ENCODE measurements at places on chromosomes 6 and 20.

- no peak for DNase-seq
These were observed 571.2 kb downstream of the QKI start for GRCh38 chr6:163985710-163986109.

- no peak for DNase-seq
These were observed 82.4 kb downstream of the MAP3K4 start for GRCh38 chr6:161073930-161074329.

- no peak for DNase-seq
These were observed 48.3 kb downstream of the OR2B6 start for GRCh38 chr6:28005152-28005890.

GRCh38 chr6:3282476-3283236 is 23.9 kb downstream of the PSMG4 start:
- DNase-seq, result no peak

DNA sequence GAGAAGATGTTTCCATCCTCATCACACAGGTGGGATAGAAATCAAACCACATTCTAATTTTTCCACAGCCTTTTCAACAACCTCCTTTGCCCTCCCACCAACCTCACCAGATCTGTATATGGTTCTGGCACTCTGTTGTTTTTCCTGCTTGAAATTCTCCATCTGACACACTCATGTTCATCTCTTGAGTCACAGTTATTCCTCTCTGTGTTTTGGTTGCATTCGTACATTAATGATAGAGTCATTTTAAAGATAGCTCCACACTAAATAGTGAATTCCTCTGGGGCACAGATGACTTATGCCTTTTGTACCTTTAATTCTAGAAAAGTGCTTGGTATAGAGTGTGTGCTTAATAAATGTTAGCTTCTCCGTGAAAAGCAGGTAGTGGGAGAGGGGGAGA is 1.4 kb upstream of the GCLC start:
- no peak for DNase-seq

DNA sequence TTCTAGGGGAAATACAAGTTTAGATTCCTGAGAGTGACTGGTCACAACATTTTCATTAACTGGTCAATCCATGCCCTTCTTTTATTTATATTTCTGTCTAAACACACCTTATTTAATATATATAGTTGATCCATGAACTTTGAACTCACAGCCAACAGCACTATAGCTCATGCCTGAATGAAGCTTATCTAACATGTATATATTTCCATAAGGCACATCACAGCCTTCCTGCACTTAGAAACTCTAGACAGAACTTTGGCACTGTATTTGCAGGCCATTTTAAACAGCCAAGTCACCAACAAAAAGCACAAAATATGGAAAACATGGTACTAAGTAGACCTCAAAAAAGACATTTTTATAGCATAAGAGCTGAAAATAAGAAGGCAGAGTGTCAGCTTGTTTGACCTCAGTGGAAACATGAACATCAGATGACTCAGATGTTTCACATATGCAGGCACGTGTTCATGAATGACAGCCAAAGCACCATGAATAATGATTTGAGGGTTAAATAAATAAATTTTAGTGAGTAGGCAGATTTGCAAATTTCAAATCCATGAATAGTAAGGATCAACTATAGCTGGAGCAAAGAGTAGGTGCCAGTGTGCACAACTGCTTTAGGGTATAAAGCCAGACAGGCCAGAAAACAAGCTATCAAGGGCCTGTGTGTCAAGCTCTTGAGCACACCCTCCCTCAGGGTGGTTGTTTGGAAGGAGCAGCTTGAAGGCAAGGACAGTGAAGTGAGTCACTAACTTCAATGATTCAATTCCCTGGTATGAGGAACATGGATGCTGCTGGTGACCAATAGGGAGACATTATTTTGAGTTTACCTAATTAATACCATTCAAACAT is 88.9 kb upstream of the NT5E start:
- DNase-seq, result no peak

- no peak for DNase-seq
These were observed 7.1 kb upstream of the AFDN start for GRCh38 chr6:167819576-167819975.

DNA sequence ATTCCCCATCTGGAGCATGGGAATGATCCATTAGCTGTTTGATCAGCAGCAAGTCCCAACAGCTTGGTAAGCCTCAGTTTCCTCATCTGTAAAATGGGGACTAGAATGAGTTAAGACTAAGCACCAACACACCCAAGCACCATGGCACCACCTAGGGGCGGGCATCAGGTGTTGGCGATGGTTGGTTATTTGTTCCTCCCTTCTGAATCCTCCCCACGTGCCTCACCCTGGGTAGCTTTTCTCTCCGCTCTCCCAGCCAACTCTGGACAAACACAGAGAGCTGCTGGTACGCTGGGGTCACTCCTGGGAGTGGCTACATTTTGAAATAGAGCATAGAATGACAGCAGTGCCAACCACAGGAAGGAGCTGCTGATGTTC is 13.3 kb upstream of the ITPR3 start:
- no peak for DNase-seq

DNA sequence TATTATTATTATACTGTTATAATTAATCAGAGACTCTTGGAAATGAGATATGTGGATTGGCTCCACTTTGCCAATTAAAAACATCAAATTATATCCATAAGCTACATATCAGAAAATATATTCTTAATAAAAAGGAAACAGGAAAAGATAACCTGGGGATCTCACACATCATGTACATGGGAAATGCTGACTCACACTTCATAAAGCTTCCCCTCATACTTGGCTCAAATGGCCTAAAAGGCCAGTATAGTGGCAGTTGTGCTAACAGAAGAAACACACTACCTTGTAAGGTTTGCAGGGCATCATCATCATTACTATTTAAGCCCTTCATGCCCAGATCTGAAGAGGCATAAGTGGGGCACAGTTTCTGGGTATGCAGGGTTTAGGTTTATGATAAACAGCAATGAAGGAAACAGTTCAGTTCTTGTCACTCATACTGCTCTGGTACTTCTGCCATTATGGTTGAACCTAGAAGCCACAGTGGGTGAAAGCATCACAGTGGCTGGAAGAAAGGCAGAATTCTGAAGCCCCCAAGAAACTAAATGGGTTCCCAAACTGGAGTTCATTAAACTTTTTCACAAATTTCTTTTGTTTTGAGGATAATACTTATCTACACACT is 60.6 kb downstream of the BTBD9 start:
- no peak for DNase-seq

DNA sequence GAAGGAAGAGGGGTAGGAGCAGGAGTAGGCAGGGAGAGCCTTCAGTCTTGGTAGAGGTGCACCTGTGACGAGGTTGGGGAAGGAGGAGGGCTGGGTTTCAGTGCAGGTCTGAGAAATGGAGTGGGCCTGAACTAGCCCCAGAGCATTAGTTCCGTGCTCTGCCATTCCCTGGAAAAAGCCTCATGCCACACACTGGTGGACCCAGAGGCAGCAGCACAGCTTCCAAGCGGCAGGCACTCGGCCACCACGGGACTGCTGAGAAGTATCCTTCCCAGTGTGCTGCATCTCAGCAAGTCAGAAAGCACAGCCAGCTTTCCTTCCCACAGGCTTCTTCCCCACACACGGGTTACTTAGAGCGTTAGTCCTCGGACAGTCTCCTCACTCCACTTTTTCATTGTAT is 77.3 kb upstream of the KIF25 start:
- no peak for DNase-seq

DNA sequence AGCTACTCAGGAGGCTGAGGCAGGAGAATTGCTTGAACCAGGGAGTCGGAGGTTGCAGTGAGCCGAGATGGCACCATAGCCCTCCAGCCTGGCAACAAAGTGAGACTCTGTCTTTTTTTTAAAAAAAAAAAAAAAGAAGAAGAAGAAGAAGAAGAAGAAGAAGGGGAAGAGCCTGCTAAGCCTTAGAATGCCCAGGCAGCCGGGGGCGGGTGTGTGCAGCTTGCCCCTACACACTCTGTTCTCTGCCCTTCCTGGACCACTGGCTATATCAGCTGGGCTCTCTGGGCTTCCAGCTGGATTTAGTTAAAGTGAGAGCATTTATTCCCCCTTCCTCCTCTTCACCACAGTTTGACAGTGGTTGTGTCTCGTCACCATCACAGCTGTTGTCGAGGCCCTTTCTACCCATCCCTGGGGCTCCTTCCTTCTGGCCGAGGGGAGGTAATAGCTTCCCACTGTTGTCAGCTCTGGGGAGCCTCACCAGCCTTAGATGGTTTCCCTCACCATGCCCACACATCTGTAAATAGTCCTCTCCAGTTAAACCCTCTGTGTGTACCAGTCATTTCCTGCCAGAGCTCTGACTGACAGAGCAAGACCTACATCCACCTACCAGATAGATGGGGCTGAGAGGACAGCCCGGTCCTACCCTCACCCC is 77.6 kb downstream of the TRERF1 start:
- DNase-seq, result no peak

- peak; percentile 46 for DNase-seq
These were observed 83.5 kb downstream of the SCML4 start for GRCh38 chr6:107740496-107741190.

DNA sequence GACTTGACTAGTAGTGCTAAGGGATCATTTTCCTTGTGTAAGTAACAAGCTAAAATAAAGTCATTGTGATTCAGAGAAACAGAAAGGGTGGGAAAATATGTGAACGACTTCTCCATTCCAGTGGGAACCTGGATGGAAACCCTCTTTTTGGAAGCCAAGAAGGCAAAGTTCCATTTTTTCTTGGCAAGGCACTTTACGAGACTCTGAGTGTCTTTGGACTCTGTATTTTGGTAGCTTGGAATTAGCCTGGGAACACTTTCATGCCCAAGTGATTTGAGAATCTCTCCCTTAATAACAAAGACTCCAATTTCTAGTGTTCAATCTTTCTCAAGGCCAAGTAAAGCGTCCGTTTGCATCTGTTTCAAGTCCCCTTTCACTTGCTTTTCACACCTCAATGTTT is 100.5 kb upstream of the SASH1 start:
- no peak for DNase-seq

DNA sequence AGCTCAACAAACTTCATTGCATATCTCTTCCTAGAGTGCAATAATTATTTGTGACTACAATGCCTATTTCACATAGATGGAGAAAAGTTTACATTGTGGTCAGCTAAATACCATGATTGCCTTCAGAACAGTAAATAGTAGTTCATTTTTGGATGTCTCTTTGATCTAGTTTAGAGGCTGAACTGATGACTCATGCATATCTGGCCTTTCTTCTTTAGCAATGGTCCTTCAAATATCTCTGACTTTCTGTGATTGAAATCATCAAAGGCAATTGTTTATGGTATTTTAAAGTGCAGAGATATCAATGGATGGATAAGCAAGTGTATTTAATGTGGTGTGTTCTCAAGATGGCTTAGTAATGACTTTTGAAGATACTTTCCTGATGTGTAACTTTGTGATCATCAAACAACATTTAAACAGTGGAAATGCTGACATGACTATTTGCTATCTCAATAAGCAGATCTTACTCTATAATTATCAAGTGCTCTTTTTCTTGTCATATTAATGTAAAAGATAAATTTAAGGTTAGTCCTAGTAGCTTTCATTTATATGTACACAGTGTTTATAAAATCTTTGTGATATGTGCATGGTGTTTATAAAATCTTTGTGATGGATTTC is 523.7 kb upstream of the SLC35B3 start:
- no peak for DNase-seq

- peak; percentile 65 for DNase-seq
These were observed 33.6 kb upstream of the BTN3A2 start for GRCh38 chr6:26331218-26332073.

- no peak for DNase-seq
These were observed 42.3 kb upstream of the GRIK2 start for GRCh38 chr6:101351173-101351572.

DNA sequence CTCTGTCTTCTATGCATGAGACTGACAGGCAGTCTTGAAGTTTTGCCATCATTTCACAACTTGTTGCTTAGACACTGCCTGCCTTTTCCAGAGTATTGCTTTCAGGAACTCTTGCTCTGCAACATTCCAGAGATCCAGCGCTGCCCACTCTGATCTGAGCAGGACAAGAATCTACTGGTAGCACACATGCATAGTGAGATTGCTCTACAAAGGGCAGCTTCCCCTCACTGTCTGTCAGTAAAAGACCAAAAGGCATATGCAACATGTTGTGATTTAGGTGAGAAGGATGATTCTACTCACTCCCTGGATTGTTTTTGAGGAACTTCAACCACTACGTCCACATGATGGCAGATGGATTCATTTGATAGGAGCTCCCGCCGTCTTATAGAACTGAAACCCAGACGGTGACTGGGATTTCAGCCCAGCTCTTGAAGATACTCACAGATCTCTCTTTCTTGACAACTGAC is 259.1 kb downstream of the ARID1B start:
- DNase-seq, result no peak

DNA sequence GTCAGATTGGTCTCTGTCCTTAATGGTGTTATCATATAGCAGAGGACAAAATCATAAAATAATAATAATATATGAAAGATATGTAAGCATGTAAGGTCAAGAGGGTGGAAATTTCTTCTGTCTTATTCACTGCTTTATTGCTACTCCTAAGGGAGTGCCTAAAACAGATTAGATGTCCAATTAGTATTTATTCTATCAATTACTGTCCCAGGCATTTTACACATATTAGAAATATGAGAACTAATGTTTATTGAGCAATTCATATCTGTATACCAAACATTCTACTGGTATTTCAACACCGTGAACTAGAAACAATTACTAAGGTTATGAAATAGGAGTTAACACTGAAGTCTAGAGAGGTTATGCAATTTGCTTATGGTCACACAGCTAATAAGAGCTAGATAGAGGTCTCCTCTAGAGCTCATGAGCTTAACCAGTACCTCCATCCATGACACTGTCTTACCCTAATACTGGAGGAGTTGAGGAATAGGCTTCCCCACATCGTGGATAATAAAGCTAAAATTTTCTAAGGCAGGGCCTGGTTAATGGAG is 302.3 kb downstream of the PLCB1 start:
- DNase-seq, result no peak

GRCh38 chr6:109351231-109352130 is 30.8 kb downstream of the CD164 start:
- no peak for DNase-seq

DNA sequence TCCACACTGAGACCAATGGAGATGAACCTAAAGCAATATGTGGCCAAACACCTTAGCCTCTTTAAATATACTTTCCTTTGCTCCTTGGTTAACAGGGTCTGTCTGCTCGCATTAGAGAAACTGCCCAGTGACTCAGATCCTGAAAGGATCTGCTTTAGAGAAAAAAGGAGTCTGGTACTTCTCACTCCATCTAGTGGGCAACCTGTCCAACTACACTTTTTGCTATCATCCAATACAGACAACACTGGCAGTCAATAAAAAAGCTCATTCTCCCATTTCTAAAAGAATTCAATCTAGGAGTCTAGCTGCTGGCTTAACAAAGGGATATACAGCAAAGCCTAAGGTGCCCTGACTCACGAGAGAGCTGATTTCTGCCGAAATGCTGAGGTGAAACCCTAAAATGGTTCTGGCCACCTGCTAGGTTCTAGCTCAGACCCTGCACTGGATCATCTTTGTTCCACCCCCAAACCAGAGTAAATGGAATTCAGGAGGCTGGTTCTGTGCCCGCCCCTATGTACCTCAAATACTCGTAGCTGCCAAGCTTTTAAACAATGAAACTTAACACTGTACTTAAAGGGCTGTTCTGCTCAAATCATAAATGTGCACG is 11.5 kb downstream of the GNL1 start:
- DNase-seq, result no peak
